Cardiac atrium fibroblast (primary cell): ENCODE measurements at places on chromosomes 7 and 10. TPM values are rescaled to one million over a fixed set of nuclear protein-coding genes. Genes with fewer than 3 reads are reported as not detected.

The PTPN20 gene
- total RNA-seq, result not detected in 2 replicates

The ITIH5 gene
- 0.18 TPM in 1 of 2 replicates, not detected in the other for total RNA-seq

The CFAP46 gene
- 0.81 TPM in 1 of 2 replicates, not detected in the other for total RNA-seq

The COMTD1 gene
- total RNA-seq, result 11.0 and 17.8 TPM in 2 replicates

The DPYSL4 gene
- total RNA-seq, result 39.7 and 47.1 TPM in 2 replicates

The ADGRA1 gene
- not detected in 2 replicates for total RNA-seq

The OR2A12 gene
- not detected in 2 replicates for total RNA-seq

The AGAP6 gene
- 2.5 and 4.4 TPM in 2 replicates for total RNA-seq

The TMEM184A gene
- not detected in 2 replicates for total RNA-seq

The LIPF gene
- total RNA-seq, result not detected in 2 replicates

The EEPD1 gene
- total RNA-seq, result under 0.01 TPM in 1 of 2 replicates, not detected in the other

The AOAH gene
- not detected in 2 replicates for total RNA-seq

The STEAP1B gene
- 1.8 and 5.2 TPM in 2 replicates for total RNA-seq

The PON1 gene
- not detected in 2 replicates for total RNA-seq

The SSC4D gene
- total RNA-seq, result 0.16 and 0.18 TPM in 2 replicates

The NOM1 gene
- 4.9 and 6.8 TPM in 2 replicates for total RNA-seq

The SLC26A5 gene
- total RNA-seq, result not detected in 2 replicates

The PHKG1 gene
- not detected in 2 replicates for total RNA-seq

The FRMD4A gene
- total RNA-seq, result 11.8 and 17.7 TPM in 2 replicates

The OPALIN gene
- not detected in 2 replicates for total RNA-seq

The GALNT11 gene
- total RNA-seq, result 32.7 and 40.8 TPM in 2 replicates

The CDK5 gene
- 9.2 and 13.0 TPM in 2 replicates for total RNA-seq

The IQUB gene
- total RNA-seq, result under 0.01 and 0.54 TPM in 2 replicates

The PNLIPRP3 gene
- not detected in 2 replicates for total RNA-seq

The PPP1R3C gene
- total RNA-seq, result 46.4 and 48.4 TPM in 2 replicates

The TAS2R41 gene
- not detected in 2 replicates for total RNA-seq

The SPDYE1 gene
- total RNA-seq, result not detected in 2 replicates

The TMEM140 gene
- total RNA-seq, result 1.6 and 8.1 TPM in 2 replicates

The ASB10 gene
- total RNA-seq, result not detected in 2 replicates

The ETV1 gene
- total RNA-seq, result 4.3 and 6.3 TPM in 2 replicates

The IRF5 gene
- 0.16 TPM in 1 of 2 replicates, not detected in the other for total RNA-seq

The ANKRD61 gene
- total RNA-seq, result not detected in 2 replicates

The ZNF736 gene
- 1.3 and 4.2 TPM in 2 replicates for total RNA-seq
